ENCODE measurements at places on chromosomes 7 and 10. TPM values are rescaled to one million over a fixed set of nuclear protein-coding genes. Genes with fewer than 3 reads are reported as not detected.

GRCh38 chr10:3141351-3142005 is 31.1 kb downstream of the PITRM1 start:
- no peaks in the 10 kb centered on the region for H3K27me3 ChIP-seq
- peaks cover 99% of the 10 kb centered on the region for H3K36me3 ChIP-seq
- H3K4me3 ChIP-seq = no peak overlapping the region
- H3K27ac ChIP-seq = peak overlapping the region; percentile 26

GRCh38 chr7:16779051-16779450 is 25.5 kb downstream of the TSPAN13 start:
- no peak overlapping the region for H3K4me3 ChIP-seq
- H3K4me1 ChIP-seq = no peaks in the 10 kb centered on the region
- no peaks in the 10 kb centered on the region for H3K27me3 ChIP-seq
- DNase-seq = no peak
- no peaks in the 10 kb centered on the region for H3K36me3 ChIP-seq

DNA sequence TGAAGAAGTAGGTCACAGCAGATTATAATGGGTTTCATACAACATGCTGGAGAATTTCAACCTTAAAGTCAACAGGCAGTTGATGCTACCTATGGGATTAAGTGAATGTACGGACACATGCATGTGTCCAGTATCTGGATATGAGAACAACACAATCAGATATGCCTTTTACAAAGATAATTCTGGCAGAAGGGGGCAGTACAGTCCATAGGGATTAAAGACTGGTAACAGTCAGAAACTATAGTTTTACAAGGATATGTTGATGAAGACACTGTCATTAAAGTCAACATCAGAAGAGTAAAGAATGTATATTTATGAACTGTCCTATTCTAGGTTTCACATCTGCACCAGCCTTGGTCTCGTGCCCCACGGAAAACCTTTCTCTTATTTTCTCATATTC is 41.5 kb downstream of the ANKMY2 start:
- H3K4me3 ChIP-seq = no peak overlapping the region
- no peaks in the 10 kb centered on the region for H3K27me3 ChIP-seq
- H3K36me3 ChIP-seq = peaks cover 20% of the 10 kb centered on the region
- H3K4me1 ChIP-seq = no peaks in the 10 kb centered on the region

DNA sequence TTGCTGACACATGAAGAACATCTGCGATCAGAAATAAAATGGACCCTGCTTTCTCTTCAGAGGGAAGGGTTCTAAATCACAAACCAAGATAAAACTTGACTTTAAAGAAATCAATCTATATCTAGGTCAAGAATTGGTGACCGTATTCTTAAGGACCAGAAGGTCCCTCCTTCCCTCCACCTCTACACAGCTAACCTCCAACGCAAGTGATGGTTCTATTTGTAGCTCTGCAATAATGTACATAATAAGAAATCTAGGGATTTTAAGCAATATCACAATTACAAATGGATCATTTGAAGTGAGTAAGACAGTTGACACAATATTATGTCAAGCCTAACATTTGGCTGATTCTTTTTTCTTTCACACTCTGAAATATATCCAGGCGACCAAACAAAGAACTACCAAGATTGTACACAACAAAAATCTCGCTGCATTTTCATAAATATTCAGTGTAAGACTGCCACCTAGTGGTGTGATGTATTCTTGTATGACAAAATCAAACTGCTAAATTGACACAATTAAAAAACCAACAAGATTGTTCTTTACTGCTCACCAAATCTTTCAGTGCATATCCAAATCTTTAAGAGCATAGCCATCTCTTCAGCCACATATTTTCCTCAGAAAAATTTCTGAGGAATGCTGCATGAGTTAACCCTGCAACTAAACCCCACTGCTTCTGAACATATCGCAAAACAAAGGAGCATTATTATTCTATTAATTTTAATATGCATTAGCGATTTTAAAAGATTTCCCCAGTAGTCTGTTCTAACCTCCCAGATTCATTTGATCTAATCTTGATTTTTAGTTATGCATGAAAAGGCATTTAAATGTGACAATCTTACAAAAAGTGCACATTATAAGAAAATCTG is 44.5 kb downstream of the ICA1 start:
- H3K27me3 ChIP-seq = no peaks in the 10 kb centered on the region
- no peak for DNase-seq
- H3K36me3 ChIP-seq = no peaks in the 10 kb centered on the region
- H3K4me1 ChIP-seq = peaks cover 33% of the 10 kb centered on the region
- no peak overlapping the region for H3K4me3 ChIP-seq
- no peak overlapping the region for H3K27ac ChIP-seq

DNA sequence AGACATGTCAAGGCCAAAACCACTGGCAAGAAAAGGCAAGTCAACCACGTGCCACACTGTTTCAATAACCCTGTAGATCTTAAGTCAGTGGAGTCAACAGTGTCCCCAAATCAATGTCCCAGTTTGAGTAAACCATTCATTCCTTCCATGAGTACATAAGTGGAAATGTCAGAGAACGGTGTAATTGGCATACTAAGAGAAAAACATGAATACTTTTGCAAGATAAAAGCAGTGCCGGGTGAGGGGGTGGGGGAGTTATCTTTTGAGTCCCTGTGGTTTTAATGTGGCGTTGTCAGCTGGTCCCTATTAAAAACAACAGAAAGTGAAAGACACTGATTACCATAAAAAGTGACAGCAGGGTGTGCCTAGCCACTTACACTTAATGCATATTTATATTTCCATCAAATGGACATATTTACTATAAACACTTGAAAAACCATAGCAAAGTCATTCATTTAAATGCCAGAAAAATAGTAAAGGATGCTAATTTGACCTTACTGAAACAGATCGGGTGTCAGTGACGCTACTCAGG is 37.8 kb downstream of the RSU1 start:
- H3K36me3 ChIP-seq = no peaks in the 10 kb centered on the region
- H3K4me1 ChIP-seq = no peaks in the 10 kb centered on the region

PSMA2 gene
- 39.1 TPM for total RNA-seq

GDF2 gene
- not detected for total RNA-seq

GRCh38 chr10:79014796-79015195 is 54.0 kb upstream of the ZMIZ1 start:
- no peak for DNase-seq
- H3K27me3 ChIP-seq = no peaks in the 10 kb centered on the region
- no peak overlapping the region for H3K27ac ChIP-seq
- no peak overlapping the region for H3K4me3 ChIP-seq
- no peaks in the 10 kb centered on the region for H3K4me1 ChIP-seq

DNA sequence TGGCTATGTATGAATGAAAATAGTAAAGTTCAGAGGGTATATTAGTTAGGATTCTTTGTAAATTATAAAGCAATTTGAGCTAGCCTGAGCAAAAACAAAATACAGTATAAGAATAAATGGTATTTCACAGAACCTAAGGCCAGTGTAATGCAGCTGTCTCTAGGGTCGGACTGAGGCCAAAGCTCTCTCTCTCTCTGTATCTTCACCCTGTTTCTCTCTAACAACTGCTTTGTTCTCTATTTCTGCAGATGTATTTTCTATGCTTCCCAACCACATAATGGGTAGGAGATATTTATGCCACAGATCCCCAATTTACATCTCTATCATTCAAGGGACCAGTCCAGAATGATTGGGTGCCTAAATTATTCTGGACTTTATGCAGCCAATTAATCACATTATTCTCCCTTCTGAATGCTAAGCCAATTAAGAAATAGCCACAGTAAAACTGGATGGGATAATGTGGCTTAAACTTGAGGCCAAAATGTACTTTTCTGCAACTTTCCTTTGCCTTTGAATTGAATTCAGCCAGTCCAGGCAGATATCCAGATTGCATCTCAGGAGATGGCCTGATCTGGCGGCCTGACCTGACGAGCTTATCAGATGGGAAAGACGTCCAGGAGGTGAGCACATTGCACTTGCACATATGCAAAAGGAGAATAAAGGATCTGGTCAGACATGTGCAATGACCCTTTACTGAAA is 24.6 kb upstream of the IMMP2L start:
- H3K4me1 ChIP-seq = no peaks in the 10 kb centered on the region
- no peaks in the 10 kb centered on the region for H3K36me3 ChIP-seq
- H3K27me3 ChIP-seq = no peaks in the 10 kb centered on the region
- DNase-seq = no peak
- no peak overlapping the region for H3K4me3 ChIP-seq

GNAT3 gene
- total RNA-seq = not detected

PIK3AP1 gene
- 6.1 TPM for total RNA-seq

DNA sequence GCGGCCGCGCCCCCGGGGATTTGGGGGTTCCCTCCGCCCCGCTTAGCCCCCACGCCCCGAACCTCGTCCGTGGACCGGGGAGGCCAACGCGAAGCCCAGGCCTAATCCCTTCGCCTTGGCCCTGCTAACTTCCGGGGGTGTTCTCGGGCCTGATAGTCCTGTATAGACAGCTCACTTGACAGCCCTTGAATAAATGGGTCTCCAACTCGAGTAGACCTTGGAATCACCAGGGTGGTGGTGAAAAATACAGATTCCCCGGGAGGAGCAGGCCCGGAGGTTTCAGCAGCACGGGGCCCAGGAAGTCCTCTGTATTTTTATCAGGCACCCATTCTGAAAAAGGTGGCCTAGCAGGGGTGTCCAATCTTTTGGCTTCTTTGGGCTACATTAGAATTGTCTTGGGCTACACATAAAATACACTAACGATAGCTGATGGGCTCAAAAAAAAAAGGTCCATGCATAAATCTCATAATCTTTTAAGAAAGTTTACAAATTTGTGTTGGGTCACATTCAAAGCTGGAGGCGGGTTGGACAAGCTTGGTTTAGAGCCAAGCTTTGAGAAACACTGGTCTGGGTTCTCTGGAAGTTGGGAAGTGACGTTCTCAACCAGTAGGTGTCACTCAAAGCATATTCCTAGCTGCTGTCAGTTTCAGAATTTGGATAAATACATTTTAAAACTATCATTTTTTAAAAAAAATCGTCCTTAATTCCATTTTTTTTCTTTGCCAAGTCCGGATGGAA is 221.7 kb downstream of the PHTF2 start:
- H3K27ac ChIP-seq = peak overlapping the region; percentile 97
- H3K36me3 ChIP-seq = no peaks in the 10 kb centered on the region
- no peaks in the 10 kb centered on the region for H3K27me3 ChIP-seq
- peak overlapping the region; percentile 41 for H3K4me3 ChIP-seq
- H3K4me1 ChIP-seq = peaks cover 30% of the 10 kb centered on the region
- peak; percentile 80 for DNase-seq

OR13A1 gene
- 0.16 TPM for total RNA-seq

DNA sequence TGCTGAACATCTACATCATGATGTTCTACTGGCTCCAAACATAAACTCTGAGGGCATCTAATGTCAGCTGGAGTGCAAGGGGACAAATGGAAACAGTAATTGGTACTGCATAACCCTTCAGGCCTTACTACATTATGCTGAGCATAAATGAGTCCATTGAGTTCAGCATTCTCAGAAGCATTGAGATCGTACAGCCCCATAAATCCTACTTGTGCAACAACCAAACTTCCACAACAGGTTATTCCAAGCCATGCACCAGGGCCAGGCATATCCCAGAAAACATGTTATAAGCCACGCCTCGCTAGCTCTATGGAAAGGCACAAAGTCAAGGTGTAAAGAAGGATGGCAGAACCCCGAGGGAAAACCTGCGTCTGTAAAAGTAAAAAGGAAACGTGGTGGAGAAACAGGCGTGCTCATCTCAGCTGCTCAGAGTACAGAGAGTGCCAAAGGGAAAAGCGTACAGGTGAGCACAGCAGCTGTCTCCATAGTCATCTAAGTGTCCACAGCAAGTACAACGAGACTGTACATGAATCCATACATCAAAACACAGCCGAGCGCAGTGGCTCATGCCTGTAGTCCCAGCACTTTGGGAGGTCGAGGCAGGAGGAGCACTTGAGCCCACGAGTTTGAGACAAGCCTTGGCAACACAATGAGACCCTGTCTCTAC is 124.6 kb downstream of the PARD3 start:
- DNase-seq = no peak
- peaks cover 1% of the 10 kb centered on the region for H3K36me3 ChIP-seq
- H3K4me1 ChIP-seq = peaks cover 25% of the 10 kb centered on the region
- no peak overlapping the region for H3K27ac ChIP-seq
- no peaks in the 10 kb centered on the region for H3K27me3 ChIP-seq

DNA sequence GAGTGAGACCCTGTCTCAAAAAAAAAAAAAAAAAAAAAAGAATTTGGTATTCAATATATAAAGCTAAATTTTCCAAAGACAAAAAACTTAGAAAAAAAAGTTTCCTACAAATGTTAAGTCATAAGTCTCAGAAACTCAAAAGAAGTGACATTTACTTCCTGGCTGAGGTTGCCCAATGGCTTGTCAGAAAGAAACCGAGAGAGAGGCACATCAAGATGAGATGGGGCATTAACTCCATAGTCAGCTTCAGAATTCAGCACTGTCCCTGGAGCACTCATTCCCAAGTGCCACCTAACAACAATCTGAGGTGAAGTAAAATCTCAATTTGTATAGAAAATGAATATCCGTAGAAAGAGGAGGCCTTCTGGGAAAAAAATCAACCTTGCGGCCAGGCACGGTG is 6.8 kb upstream of the SPOCK2 start:
- H3K4me3 ChIP-seq = no peak overlapping the region
- no peak for DNase-seq
- no peak overlapping the region for H3K27ac ChIP-seq
- H3K27me3 ChIP-seq = no peaks in the 10 kb centered on the region
- H3K4me1 ChIP-seq = no peaks in the 10 kb centered on the region

NKX6-2 gene
- total RNA-seq = not detected

CPN1 gene
- total RNA-seq = not detected

- no peaks in the 10 kb centered on the region for H3K27me3 ChIP-seq
- H3K4me1 ChIP-seq = no peaks in the 10 kb centered on the region
- H3K36me3 ChIP-seq = no peaks in the 10 kb centered on the region
These were observed 18.5 kb downstream of the VSTM2A start for GRCh38 chr7:54560723-54561122.

DNA sequence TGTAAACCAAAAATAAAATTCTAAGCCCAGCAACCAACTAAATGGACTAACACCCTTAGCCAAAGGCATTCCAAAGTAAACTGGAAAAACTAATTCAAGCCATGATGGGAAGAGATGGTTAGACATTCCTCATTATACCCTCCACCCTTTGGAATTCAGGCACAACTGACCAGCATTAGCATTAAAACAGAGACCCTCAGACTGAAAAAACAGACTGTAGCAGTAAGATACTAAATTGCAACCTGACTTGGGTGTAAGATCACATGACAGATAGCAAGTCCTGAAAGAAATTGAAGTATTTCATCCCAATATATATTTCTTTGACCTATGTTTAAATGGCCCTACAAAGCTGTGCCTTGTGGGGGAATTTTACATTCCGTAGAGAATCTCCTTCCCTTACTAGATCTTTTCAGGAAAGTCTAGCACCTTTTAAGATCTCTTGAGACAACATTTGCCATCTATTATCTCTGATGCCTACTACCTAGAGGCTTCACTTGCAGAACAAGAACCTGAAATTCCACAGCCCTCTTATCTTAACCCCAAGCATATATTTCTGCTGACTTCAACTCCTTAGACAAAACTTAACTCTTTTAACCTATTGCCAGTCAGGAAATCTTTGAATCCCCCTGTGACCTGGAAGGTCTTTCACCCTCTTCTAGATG is 750.2 kb upstream of the IGFBP3 start:
- H3K4me1 ChIP-seq = no peaks in the 10 kb centered on the region
- H3K4me3 ChIP-seq = no peak overlapping the region
- DNase-seq = no peak
- H3K36me3 ChIP-seq = no peaks in the 10 kb centered on the region

- H3K4me3 ChIP-seq = no peak overlapping the region
- H3K27me3 ChIP-seq = no peaks in the 10 kb centered on the region
- no peak overlapping the region for H3K27ac ChIP-seq
- no peaks in the 10 kb centered on the region for H3K36me3 ChIP-seq
These were observed 224.8 kb downstream of the FOXP2 start for GRCh38 chr7:114639451-114639850.

FOXP2 gene
- total RNA-seq = 91.2 TPM

UNCX gene
- not detected for total RNA-seq
